ENCODE measurements at places on chromosomes 2 and 18. TPM values are rescaled to one million over a fixed set of nuclear protein-coding genes. Genes with fewer than 3 reads are reported as not detected.

The CERKL gene
- total RNA-seq, result 6.2 TPM

The ACTR3 gene
- total RNA-seq, result 108 TPM

The EPB41L3 gene
- total RNA-seq, result 114 TPM

The PCGF1 gene
- total RNA-seq, result 9.5 TPM

The PKDCC gene
- total RNA-seq, result 13.4 TPM

The DCDC2C gene
- 0.69 TPM for total RNA-seq

The LYPD1 gene
- total RNA-seq, result 77.0 TPM

The EDAR gene
- not detected for total RNA-seq

The GAREM2 gene
- total RNA-seq, result 17.3 TPM

The SLC39A6 gene
- 197 TPM for total RNA-seq

The CBLN2 gene
- 127 TPM for total RNA-seq
